ENCODE measurements at places on chromosomes 3 and 15. TPM values are rescaled to one million over a fixed set of nuclear protein-coding genes. Genes with fewer than 3 reads are reported as not detected.

- no peak overlapping the region for H3K27ac ChIP-seq
- no peak overlapping the region for H3K4me3 ChIP-seq
- no peak for DNase-seq
- H3K4me1 ChIP-seq: no peaks in the 10 kb centered on the region
Measured at GRCh38 chr3:98328933-98329332, 24.7 kb upstream of the OR5K4 start.

DNA sequence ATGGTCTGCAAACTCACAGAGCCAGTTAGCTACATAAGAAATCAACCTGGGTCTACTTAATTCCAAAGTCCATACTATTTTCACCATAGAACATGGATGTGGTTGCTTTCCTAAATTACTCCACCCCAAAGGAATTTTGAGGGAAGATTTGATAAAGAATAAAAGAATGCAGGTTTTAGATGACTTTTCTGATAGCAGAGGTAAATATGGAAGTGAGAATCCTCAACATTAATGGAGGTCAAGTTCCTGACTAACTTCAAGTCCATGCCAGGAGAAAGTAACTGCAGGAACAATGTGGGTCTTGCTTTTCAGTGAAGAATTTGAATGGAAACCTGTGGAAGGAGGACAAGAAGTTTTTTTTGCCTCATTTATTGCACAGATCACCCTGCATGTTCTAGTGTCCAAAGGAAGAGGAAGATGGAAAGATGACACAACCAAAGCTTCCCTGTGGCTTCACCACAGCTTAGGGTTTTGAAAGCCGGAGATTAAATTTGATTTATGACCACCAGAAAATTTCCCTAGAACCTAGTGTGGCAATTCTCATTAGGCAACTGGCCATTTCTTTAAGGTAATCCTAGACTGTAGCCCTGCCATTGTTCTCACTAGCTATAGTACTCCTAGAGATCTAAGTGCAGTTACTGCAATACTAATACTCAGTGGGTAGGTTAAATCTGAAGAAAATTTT lies 429.7 kb downstream of the RAP2B start:
- H3K27me3 ChIP-seq: no peaks in the 10 kb centered on the region
- H3K27ac ChIP-seq: no peak overlapping the region
- no peaks in the 10 kb centered on the region for H3K4me1 ChIP-seq
- H3K4me3 ChIP-seq: no peak overlapping the region
- H3K36me3 ChIP-seq: no peaks in the 10 kb centered on the region
- DNase-seq: no peak

Gene TBCCD1
- total RNA-seq: 20.0 TPM

DNA sequence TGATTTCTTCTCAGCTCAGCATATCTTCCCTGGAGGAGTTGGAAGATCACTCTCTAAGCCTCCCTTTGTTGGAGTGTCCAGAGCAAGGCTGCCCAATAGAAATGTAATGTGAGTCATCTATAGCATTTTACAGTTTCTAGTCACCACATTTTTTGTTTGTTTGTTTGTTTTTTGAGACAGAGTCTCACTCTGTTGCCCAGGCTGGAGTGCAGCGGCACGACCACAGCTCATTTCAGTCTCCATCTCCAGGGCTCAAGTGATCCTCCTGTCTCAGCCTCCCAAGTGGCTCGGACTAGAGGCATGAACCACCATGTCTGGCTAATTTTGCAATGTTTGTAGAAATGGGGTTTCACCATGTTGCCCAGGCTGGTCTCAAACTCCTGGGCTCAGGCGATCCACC lies 21.3 kb downstream of the KLHL6 start:
- H3K4me1 ChIP-seq: peaks cover 14% of the 10 kb centered on the region
- no peak overlapping the region for H3K27ac ChIP-seq
- H3K4me3 ChIP-seq: no peak overlapping the region
- H3K36me3 ChIP-seq: no peaks in the 10 kb centered on the region
- H3K27me3 ChIP-seq: peaks cover 8% of the 10 kb centered on the region

DNA sequence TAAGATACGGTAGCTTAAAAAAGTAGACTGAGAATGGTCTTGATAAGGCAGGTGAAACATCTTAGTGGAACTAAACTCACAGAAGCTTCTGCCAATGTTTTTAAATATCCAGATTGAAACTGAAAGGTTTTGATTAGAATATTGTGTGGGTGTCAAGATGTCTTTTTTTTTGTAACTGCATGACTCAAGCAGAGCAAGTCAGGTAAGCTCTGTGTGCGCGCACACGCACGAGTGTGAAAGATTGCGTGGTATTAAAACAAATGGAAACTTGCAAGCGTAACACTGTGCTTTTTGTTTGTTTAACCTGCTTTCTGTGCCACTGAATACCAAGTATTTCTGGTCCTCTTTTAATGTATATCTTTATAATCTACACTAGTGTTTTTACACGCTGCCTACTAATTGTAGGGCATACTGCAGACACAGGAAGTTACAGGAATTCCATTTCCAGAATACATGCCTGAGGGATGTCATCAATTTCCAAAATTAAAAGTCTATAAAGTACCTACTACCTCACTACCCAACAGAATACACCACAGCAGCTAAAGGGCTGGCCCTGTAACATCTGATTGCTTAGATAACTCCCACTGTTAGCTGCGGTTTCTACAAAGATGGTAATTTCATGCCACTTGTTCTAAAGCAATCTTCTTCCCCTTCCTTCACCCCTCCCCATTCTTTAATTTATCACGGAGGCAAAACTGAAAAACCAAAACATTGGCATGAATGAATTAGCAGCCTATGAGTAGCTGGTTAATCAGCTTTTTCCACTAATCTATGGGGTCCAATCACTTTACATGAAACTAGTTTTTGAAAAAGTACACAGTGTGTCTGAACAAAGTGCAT lies 472.8 kb downstream of the SHQ1 start:
- H3K4me3 ChIP-seq: no peak overlapping the region
- no peak overlapping the region for H3K27ac ChIP-seq
- DNase-seq: no peak

DNA sequence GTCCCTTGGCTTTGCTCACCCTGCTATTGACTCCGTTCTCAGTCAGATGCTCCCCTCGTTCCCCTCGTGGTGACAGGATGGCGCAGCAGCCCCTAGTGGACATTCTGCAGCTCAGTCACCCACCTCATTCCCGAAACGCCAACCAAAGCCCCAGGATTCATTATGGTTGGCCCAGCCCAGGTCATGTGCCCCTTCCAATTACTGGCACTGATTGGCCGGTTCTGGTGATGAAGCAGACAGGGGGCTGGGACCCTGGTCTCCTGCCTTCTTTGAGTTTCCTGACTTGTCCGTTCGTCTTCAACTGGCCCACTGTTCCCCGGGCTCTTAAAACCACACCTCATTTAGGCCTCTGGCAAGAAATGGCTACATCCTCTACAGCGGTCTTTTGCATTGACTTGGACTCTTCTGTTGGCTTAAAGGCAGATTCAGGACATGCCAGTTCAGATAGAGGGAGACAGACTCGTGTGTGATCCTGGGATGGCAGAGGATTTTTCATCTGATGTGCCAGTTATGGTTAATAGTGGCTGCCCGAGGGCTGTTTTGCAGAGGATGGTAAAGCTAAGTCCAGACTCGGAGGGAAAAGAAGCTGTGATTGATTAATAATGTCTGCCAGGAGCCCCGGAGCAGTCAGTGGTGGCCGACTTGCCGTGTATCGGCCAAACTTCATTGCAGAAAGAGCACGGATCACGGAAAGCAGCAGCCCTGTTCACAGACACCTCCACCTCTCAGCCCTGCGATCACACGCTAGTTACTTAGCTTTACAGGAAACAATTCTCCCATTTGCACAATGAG lies 37.8 kb downstream of the LSM3 start:
- peak overlapping the region; percentile 40 for H3K4me3 ChIP-seq
- H3K27me3 ChIP-seq: no peaks in the 10 kb centered on the region
- no peak for DNase-seq
- no peaks in the 10 kb centered on the region for H3K36me3 ChIP-seq
- H3K27ac ChIP-seq: no peak overlapping the region
- H3K4me1 ChIP-seq: peaks cover 9% of the 10 kb centered on the region

- no peak overlapping the region for H3K4me3 ChIP-seq
- no peaks in the 10 kb centered on the region for H3K36me3 ChIP-seq
- H3K27me3 ChIP-seq: no peaks in the 10 kb centered on the region
- DNase-seq: no peak
- peaks cover 34% of the 10 kb centered on the region for H3K4me1 ChIP-seq
- peak overlapping the region; percentile 75 for H3K27ac ChIP-seq
Measured at GRCh38 chr3:156206157-156206556, 85.8 kb downstream of the KCNAB1 start.
